NCI-H69 (cell line): ENCODE measurements at places on chromosomes 5 and 9.
A peak's percentile ranks its signal among the peaks of the same experiment; 100 is the strongest.

DNA sequence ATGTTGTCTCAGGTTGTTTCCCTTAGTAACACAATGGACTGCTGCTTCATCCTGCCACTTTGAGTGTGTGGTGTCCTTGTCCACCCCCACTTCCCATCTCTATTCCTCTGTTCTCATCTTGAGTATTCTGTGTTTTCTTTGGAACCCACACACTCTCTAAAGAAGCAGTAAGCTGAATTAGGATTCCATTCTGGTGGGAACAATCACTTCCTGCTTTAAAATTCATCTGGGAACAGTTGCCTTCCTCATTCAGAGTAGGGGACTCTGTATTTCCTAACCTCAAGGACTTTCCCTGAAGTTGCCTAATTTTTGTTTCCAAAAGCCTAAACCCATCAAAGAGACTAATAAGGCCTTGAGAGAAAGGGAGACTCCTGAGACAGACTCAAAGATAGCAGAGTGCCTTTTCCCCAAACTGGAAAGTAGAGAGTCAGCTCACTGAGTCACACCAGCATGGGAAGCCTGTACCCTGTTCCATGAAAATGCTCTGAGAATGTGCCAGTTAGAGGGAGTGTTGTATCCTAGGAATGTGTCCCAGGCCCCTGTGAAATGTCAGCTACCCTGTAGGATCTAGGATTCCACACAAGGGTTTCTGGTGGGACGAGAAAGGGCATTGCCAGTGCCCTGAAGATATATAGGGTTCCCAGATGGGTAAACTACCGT is 63.6 kb downstream of the CCDC192 start:
- DNase-seq, result no peak

DNA sequence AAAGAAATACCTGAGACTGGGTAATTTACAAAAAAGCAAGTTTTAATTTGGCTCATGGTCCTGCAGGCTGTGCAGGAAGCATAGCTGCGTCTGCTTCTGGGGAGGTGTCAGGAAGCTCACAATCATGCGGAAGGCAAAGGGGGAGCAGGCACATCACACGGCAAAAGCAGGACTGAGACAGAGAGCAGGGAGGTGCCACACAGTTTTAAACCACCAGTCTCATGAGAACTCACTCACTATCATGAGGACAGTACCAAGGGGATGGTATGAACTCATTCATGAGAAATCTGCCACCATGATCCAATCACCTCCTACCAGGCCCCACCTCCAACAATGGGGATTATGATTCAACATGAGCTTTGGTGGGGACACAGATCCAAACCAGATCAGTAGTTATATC is 96.2 kb downstream of the OSTF1 start:
- no peak for DNase-seq

DNA sequence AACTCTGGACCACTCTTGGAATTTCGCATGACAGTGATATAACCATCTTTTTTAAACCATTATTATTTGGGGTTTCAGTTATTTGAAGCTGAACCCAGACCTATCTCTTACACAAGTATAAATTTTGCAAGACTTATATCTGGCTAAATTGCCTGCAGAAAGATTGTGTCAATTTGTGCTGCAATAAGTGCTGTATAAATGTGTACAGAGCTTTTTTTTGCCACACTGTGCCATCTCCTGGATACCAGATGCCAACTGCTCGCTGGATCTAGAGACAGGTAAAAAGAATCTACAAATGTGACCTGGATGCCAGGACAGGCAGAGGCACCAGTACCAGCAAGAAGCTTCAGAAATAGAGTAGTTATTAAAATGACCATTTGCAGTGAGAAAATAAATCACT is 25.9 kb upstream of the TTC39B start:
- no peak for DNase-seq

GRCh38 chr9:104617418-104617817 is 586 bp downstream of the OR13C9 start:
- DNase-seq, result no peak

GRCh38 chr5:108561416-108562204 is 179.7 kb upstream of the FBXL17 start:
- no peak for DNase-seq

DNA sequence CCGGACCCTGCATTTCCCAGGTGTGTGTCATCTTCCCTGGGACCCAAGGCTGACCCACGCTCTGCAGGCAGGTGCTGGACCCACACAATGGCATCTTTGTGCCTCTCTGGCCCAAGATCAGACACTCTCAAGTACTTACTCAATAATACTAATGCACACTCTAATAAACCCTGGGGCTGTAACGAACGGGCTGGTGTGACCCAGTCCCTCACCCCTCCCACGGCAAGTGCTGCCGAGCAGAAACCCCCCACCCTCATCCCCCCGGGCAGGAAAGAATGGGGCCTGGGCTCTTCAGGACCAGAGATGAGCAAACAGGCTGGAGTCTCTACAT is 1.1 kb upstream of the OBP2B start:
- no peak for DNase-seq

- DNase-seq, result peak; percentile 41
Observed at GRCh38 chr9:89923961-89924504, 319.2 kb downstream of the GADD45G start.

DNA sequence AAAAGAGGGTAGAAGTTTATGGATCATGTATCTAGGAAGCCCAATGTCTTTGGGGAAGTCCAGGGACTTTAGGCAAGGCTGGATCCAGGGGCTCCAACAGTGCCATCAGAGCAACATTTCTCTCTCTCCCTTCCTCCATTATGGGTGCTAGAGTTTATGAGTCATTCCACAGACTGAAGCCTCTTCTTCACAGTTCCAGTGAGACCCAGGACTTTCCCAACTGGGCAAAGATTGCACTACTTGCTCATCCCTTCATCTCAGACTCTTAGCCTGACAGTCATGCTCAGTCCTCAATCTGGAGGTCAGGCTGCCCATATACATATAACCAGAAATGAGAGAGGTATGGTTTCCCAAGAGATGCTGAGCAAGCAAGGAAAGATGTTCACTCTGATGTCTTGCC is 110.7 kb downstream of the FEM1C start:
- no peak for DNase-seq

GRCh38 chr9:81391457-81391825 is 297.9 kb downstream of the TLE1 start:
- no peak for DNase-seq

DNA sequence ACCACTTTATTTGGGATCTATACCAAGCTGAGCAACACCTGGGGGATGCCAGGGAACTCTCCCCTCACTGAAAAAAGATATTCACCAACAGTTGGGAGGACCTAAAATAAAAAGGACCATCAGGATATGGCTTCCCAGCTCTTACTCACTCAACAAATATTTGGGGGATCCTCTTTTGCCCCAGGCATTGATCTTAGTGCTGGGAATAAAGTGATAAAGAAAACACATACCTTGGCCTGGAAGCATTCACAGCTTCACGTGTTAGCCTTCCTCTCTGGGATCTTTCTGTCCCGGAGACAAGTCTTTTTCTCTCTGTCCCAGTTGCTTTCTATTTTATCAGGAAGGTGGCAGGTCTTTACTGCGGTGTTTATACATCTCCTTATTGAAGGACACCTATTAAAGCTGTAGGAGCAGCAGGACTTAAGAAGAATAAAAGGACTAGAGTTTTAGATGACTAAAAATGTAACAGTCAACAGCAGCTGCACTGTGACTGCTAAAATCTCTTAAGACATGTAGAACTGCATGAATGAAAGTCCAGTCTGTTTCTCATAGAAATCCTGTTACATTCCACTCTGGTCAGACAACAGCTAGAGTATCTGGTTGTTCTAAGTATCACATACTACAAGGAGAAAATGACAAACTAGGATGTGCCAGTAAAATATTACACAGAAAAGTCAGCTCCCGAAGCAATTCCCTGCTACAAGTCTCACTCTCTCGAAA is 90.0 kb upstream of the ITGA2 start:
- DNase-seq, result no peak

DNA sequence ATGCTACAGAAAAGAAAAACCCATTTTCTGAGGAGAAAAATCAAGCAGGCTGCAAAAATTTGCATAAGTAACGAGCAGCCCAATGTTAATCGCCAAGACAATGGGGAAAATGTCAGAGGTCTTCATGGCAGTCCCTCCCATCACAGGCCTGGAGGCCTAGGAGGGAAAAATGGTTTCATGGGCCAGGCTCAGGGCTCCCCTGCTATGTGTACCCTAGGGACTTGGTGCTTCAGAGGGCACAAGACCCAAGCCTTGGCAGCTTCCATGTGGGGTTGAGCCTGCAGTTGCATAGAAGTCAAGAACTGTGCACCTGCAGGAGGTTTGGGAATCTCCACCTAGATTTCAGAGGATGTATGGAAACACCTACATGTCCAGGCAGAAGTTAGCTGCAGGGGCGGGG is 10.4 kb downstream of the CAAP1 start:
- DNase-seq, result no peak

GRCh38 chr5:72125941-72126620 is 18.8 kb downstream of the MAP1B start:
- peak; percentile 83 for DNase-seq

DNA sequence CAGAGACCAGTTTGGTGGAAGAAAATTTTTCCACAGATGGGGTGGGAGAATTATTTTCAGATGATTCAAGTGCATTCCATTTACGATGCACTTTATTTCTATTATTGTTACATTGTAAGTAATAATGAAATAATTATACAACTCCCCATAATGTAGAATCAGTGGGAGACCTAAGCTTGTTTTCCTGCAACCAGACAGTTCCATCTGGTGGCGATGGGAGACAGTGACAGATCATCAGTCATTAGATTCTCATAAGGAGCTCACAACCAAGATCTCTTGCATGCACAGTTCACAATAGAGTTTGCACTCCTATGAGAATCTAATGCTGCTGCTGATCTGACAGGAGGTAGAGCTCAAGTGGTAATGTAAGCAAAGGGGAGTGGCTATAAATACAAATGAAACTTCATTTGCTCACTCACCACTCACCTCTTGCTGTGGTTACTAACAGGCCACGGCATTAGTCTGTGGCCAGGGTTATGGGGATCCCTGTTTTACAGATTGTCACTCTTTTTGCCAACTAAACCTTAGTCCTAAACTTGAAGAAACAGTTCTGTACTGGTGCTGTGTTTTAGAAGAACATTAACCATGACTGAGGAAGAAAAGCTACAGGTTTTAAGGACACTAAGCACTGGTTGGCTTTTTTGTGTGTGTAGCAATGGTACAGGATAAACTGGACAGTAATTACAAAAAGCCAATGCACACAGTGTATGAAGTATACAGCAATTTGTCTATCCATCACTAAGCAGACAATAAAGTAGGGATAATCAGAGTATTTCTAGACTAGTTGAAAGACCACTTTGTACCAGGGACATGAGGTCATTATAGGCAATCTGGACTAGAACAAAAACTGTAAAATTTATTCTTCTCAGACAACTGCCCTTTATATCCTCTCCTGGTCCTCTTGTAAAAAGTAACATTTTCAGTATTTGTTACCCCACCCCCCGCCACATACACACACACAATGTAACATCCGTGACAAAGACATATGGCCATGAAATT is 9.9 kb downstream of the TMEM232 start:
- DNase-seq, result peak; percentile 15

DNA sequence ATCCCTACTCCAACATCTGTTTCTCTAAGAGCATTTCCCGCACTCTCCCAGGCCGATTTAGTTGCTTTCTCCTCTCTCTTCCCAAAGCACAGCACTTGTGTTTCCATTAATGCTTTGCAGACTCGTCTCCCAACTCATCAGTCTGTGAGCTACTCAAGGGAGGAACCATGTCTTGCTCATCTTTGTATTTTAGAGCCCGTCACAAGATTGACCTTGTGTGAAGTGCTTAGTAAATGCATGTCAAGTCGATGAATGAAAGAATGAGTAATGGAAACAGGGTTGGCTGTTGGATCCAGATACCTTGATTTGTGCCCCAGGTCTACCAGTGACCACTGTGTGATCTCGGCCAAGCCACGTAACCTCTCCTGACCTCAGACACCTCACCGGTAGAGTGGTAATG is 99.3 kb downstream of the KLF4 start:
- no peak for DNase-seq

DNA sequence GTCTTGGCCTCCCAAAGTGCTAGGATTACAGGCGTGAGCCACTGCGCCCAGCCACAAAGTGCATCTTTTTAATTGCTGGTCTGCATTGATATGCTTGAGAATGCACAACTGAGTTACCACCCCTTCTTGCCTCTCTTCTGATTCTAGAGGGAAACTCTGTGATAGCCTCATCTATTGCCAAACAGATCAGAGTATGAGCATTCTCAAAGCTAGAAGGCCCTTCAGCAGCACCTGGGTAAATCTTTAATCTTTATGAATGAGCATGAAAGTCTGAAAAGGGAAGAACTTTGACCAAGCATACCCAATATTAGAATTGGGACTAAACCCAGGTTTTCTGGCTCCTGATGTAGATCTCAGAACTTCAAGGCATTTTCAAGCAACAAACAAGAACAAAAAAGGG is 298.3 kb upstream of the TNC start:
- no peak for DNase-seq

GRCh38 chr5:123429221-123429954 is 6.2 kb upstream of the CEP120 start:
- no peak for DNase-seq

DNA sequence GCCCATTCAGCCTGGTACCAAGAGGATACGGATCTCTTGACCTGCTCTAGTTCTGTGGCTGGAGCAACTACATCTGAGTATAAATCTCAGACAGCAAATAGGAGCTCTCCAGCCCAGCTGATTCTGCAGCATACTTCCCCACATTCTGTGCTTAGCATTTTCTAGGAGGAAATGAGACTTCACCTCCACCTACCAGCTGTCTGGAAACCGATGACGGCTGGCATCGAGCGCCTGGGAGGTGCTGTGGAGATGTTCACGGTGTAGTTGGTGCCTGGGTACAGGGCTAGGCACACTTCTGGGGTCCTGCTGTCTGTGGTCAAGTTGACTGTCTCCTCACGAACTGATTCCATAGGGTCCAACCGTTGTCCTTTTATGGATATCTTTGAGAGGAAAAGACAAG is 63.6 kb downstream of the SUSD1 start:
- no peak for DNase-seq

- no peak for DNase-seq
Observed at GRCh38 chr5:175001311-175001710, 276.9 kb downstream of the MSX2 start.

GRCh38 chr9:95307538-95307937 is 10.0 kb downstream of the FANCC start:
- no peak for DNase-seq

- no peak for DNase-seq
Observed at GRCh38 chr9:15268317-15268716, 38.7 kb downstream of the TTC39B start.

- no peak for DNase-seq
Observed at GRCh38 chr5:175621971-175622370, 35.9 kb upstream of the HRH2 start.

DNA sequence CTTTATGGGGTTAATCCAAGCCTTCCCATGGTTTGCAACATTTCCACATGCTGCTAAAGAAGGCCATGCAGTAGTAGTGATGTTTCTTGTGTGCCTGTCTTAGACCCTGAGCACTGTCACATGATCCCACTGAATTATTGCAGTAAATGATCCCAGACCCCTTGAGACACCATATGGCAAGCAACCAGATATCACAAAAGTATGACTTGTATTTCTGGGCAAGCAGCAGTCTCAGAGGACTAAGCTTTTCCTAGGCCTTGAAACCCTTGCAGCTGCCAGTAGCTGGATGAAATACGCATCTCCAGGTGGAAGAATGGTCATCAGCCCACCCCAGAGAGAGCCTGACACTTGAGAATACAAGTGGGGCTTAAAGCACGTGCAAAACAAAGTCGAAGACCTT is 41.8 kb downstream of the CDO1 start:
- peak; percentile 69 for DNase-seq

GRCh38 chr5:65912311-65912710 is 14.1 kb upstream of the ERBIN start:
- no peak for DNase-seq

- no peak for DNase-seq
Observed at GRCh38 chr5:35117967-35118366, 70.2 kb upstream of the AGXT2 start.
